Myocyte (in vitro differentiated cells): ENCODE measurements at places on chromosomes 5 and 9. TPM values are rescaled to one million over a fixed set of nuclear protein-coding genes. Genes with fewer than 3 reads are reported as not detected.

Gene ZNF354C
- total RNA-seq, result 3.0 and 3.4 TPM in 2 replicates

Gene PGGT1B
- 6.6 and 11.3 TPM in 2 replicates for total RNA-seq

Gene OR1Q1
- not detected in 2 replicates for total RNA-seq

Gene RASGRF2
- 0.05 TPM in 1 of 2 replicates, not detected in the other for total RNA-seq

Gene IFNB1
- total RNA-seq, result not detected in 2 replicates

Gene DIRAS2
- 0.10 and 0.16 TPM in 2 replicates for total RNA-seq

Gene NMRK1
- 39.0 and 42.6 TPM in 2 replicates for total RNA-seq

Gene SPINK9
- not detected in 2 replicates for total RNA-seq
